ENCODE measurements at places on chromosomes 4 and X.

GRCh38 chr4:17241835-17242234 lies 270.1 kb downstream of the QDPR start:
- DNase-seq: no peak

DNA sequence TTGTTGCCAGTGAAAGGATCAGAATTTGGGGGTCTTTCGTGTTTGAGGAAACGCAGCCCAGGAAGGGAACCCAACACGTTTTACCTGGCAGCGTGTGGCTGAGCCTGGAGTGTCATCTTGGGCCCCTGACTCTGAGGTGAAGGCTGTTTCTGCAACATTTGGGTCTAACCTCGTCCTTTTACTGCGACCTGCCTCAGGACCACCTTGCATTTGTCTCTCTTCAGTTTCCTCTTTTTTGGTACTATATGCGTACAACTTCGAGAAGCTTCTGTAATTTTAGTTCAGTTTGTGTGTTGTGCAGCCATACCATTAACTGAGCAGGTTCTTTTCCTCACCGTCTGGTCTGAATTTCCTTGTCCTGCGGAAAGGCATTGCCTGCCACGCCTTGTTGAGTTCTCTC lies 61.5 kb downstream of the TMEM131L start:
- DNase-seq: no peak

GRCh38 chr4:48546336-48546735 lies 56.3 kb downstream of the ZAR1 start:
- DNase-seq: no peak

GRCh38 chrX:57583477-57583876 lies 8.3 kb upstream of the ZXDB start:
- no peak for DNase-seq

DNA sequence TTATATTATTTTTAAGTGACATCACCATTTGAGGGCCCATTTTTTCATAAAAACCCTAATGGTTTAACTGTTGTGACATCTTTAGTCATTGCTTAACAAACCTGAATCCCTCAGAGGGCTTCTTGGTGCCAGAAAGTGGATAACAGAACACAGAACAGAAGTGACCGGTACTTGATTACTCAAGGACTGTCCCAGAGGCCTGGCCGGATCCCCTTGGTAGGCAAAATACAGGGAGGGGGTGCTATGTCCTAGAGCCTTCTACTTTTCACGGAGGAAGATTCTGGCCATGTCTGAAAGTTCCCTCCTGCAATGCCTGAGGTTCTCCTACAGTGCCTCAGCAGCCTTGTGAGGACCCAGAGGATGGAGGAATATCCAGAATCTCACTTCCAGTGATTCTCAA lies 94.3 kb upstream of the DCLK2 start:
- DNase-seq: no peak
